ENCODE measurements at places on chromosomes 2 and 18. TPM values are rescaled to one million over a fixed set of nuclear protein-coding genes. Genes with fewer than 3 reads are reported as not detected.

GRCh38 chr2:204611764-204612163, 66.5 kb downstream of the PARD3B start:
- DNase-seq = no peak

- DNase-seq = no peak
These were observed 96.3 kb upstream of the B3GNT2 start for GRCh38 chr2:62099523-62100175.

DNA sequence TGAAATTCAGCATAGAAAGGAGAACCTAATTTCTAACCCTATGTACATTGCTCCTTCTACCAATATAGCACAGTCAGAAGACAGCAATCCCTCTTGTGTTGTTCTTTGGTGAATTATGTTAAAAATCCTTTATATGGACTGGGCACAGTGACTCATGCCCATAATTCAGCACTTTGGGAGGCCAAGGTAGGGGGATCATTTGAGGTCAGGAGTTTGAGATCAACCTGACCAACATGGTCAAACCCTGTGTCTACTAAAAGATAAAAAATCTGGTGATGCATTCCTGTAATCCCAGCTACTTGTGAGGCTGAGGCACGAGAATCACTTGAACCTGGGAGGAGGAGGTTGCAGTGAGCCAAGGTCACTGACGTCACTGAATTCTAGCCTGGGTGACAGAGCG, 195.6 kb downstream of the TMX3 start:
- DNase-seq = no peak

DSG1 gene
- not detected for total RNA-seq

DNA sequence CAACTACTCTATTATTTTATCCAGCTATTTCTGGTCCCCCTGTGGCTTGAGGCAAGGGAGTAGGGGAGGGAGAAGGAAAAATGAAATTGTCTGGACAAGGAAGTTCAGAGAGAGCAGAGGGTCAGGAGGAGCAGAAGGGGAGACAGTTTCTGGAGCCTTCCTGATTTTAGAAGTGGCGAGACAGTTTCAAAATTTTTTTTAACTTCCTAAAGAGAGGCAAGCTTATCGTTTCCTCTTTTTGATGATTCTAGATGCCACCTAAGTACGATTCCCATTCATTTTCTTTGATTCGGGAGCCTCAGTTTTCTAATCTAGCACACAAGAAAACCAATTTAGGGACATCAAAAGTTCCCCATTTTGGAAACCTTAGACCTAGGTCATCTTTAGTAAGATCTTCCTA, 96.9 kb upstream of the B3GNT2 start:
- no peak for DNase-seq

Data from SJSA1 (cell line).